Posterior cingulate gyrus (tissue), 11 donors: ENCODE measurements at places on chromosomes 2 and 18.

DNA sequence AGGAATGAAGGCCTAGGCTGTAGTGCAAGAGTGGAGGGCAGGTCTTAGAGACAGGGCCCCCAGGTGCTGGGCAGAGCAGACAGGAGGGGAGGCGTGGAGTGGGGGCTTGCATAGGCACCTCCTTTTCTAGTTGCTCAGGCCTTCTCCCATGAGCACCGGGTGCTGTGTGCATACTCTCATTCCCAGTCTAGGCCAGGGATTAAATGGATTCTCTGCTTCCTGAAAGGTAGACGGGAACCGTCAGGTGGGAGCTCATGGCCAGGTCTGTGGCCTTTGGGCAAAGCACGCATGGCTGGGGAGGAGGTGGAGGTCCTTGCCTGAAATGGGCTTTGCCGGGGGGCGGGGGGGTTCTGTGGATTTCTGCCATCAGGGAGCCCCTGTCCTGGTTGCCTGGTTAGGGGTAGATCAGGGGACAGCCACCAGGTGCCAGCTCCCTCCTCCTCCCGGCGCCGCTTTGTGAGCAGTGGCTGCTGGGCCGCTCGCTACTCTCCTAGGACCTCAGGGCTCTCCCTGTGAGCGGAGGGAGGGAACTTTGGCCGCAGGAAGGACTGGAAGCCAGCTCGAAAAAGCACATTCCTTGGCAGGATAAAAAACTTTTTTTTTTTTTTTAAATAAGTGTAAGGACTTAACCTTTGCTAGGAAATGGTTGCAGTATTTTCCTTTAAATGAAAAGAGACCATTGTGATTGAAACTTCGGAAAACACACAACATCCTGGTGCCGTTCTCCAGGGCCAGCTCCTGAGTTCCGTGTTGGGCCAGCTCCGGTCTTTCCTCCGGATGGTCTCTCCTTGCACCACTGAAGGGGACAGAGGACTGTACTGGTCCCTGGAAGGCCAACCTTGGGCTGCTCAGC lies 82.8 kb upstream of the HAAO start:
- no peak for DNase-seq

DNA sequence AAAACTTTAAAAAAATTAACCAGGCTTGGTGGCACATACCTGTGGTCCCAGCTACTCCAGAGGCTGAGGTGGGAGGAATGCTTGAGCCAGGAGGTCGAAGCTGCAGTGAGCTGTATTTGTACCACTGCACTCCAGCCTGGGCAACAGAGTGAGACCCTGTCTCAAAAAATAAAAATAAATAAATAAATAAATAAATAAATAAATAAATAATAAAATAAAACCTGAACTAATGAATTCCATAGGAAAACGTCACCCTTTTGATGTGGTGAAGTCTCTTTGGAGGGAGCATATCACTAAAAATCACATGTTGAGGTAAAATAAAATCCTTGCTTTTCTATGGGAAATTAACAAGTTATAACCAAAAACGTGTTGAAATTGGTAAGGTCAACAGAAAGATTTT lies 29.6 kb upstream of the ITGAV start:
- no peak for DNase-seq

GRCh38 chr2:74843899-74844298 lies 10.0 kb downstream of the HK2 start:
- no peak for DNase-seq

DNA sequence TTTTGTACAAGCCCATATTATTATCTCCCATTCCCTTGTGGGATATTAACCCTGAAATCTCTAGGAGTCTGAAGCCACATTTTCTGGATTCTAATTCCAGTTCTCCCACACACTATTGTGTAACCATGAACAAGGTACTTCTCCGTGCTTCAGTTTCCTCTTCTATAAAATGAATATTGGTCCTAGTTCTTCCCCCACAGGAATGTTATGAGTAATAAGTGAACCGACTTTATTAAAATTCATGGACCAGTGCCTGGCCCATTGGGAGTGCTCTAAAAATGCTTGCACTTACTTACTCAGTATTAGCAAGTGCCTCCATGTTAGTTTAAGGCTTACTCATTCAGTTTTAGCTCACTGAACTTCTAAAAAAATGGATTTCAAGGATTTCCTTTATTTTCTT lies 1.4 kb upstream of the ACMSD start:
- DNase-seq, result no peak

DNA sequence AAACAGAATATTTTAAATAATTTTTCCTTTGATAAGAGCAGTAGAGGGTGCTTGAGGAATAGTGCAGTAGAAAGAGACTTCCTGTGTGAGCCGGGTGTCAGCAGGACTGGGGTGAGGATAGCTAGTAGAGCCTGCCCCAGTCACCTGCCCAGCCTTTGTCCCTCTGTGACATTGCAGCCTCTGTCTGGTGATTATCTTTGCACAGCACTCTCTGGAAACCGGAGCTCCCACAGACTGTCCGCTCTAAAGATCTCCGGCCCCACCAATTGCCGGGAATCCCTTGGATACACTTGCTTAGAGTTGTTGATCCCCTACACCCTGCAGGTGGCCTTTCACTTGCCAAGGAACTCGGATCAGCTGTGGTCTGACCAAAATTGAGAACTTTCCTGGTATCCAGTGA lies 1081.3 kb upstream of the TMEFF2 start:
- no peak for DNase-seq

DNA sequence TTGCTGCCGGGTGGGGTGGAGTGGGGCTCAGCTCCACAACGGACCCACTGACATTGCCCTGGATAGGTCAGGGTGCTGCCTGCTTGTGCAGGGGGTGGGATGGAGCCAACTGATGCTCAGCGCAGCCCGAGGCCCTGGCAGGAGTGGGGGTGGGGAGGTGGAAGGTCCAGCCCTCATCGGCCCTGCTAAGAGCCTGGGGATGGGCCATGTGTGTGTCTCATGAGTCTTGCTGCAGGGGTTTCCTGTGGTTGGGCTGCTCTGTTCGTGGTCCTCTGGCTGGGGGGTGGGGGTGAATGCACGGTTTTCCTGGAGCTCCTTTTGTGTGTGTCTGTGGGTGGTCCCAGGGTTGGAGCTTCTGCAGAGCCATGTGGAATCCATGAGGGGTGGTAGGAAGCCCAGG lies 39.4 kb upstream of the GALR1 start:
- DNase-seq, result no peak

DNA sequence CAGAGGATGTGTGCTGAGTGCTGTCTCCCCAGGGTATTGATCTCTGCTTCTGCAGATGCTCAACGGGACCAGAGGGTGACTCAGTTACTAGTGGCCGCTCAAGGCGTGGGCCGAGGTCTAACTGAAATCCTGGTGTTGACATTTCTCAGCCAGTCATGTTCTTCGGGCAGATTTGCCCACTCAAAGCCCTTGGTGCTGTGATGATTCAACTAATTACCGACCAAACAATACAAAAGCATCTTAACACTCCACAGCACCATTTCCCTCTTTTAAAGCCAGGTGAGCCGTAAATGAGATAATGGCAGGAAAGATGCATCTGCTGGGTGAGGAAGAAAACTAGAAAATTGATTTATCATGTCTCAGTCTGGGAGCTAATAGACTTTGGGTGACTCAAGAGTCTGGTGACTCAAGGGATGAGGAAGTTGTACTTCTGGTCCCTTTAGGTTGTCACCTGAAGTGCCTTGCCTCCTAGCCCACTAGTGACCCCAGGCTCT lies 32.7 kb upstream of the PRLH start:
- no peak for DNase-seq

GRCh38 chr2:85318222-85319074 lies 9.3 kb downstream of the TGOLN2 start:
- no peak for DNase-seq

DNA sequence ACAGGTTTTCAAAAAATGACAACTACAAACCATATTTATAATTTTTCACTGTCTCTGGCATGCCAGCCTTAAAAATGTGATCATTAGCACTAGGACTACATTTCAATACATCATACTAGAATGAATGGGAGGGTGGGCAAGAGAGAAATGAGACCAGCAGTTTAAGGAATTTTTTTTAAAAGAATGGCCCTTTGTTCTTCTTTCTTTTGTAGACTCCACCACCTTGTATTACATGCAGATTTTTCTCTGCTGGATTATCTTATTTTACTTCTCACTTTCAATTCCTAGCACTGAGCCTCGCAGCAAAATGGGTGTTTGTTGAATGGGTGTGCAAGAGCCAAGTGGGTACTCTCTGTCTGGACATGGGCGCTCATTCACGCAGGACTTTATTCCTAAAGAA lies 39.9 kb downstream of the FRZB start:
- DNase-seq, result no peak

- DNase-seq, result no peak
Observed at GRCh38 chr2:61771904-61772845, 81.7 kb downstream of the FAM161A start.

DNA sequence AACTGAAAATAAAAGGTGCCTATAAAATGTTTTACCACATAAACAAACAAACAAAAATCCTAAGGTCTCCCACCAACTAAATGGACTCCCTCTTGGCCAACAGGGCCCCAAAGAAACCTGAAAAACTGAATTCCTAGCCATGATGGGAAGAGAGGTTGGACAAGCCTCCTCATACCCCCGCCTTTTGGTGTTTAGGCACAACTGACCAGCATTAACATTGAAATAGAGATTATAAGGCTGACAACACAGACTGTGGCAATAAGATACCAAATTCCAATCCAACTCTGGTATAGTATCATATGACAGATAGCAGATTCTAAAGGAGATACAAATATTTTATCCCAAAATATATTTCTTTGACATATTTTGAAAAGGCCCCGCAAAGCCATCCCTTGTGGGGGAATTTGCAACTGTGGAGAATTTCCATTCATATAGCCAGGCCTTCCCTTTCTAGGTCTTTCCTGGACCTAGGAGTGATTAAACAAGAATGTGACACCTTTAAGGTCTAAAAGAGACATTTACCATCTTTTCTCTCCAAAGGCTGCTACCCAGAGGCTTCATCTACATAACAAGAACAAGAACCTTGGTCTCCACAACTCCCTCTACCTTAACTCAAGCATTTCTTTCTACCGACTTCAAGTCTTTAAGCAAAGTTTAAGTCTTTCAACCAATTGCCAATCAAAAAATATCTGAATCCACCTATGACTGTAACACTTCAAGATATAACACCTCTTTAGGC lies 80.0 kb downstream of the CHN1 start:
- no peak for DNase-seq

DNA sequence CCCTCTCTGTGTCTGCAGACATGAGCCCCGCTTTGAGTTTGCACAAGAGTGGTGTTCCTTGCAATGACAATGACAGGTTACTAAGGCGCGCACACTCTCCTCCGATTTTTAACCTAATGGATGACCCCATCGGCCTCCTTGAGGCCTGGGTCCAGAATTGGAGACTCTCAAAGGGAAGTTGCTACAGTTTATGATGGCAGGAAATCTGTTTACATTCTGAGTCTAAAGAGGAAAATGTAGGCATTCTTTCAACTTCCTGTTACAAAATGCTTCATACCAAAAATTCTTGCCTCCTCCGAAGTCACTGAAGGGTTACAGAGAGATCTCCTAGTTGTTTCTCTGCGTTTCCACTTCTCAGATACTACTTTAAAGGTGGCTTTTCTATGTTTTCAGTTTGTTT lies 225.3 kb upstream of the AGAP1 start:
- no peak for DNase-seq

DNA sequence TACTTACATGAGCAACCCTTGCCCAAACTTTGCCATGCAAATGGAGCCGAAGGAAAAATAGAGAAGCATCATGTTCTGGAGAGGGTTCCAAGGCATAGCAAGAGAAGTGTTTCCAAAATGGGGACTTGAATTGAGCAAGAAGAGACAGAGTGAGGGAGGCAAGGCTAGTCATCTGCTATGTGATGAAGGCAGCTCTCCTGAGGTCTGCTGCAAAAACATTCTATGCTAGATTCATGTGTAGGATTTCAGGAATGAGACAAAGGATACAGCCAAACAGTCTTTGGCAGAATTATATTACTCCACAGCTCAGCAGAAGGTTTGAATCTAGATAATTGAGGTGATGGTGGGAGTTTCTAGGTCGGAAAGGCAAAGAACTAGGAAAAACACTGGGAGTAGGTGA lies 24.1 kb upstream of the MRPL19 start:
- no peak for DNase-seq

- DNase-seq, result no peak
Observed at GRCh38 chr2:62217970-62218369, 22.1 kb downstream of the B3GNT2 start.

DNA sequence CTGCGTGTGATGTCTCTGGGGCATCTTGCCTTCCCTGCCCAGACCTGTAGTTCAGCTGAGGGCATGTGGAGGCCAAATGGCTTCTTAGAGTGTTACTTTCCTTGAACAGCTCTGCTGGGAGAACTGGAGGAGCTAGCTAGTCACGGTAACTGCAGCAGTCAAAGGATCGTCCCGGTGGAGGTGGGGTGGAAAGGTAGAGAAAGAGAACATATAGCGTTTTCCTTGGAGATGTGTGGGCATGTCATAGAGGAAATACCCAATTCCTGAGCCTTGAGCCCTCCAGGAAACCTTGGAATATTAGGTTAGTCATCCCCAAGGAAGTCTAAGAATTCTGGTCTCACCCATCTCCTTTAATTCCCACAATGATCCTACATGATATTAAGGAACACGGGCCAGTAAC lies 33.5 kb upstream of the IL37 start:
- DNase-seq, result no peak

GRCh38 chr18:12726774-12727550 lies 24.1 kb downstream of the PSMG2 start:
- peak; percentile 47 for DNase-seq

GRCh38 chr2:197322724-197323720 lies 12.4 kb upstream of the ANKRD44 start:
- no peak for DNase-seq

DNA sequence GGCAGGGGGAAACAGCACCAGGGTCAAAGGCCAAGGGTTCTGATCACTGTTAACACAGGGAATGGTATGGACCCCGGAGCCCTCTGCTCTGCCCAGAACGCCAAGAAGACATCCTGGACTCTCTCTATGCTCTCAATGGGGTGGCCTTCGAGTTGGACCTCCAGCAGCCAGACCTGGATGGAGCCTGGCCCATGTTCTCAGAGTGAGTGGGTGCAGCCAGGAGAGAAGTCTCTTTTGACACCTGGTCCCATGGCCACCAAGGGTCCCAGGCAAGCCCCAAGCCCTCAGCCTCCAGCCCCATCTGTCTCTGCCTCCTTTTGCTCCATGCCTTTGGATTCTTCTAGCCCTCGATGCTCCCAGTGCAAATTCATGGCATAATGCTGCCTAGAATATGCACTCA lies 4.1 kb downstream of the RUFY4 start:
- no peak for DNase-seq

DNA sequence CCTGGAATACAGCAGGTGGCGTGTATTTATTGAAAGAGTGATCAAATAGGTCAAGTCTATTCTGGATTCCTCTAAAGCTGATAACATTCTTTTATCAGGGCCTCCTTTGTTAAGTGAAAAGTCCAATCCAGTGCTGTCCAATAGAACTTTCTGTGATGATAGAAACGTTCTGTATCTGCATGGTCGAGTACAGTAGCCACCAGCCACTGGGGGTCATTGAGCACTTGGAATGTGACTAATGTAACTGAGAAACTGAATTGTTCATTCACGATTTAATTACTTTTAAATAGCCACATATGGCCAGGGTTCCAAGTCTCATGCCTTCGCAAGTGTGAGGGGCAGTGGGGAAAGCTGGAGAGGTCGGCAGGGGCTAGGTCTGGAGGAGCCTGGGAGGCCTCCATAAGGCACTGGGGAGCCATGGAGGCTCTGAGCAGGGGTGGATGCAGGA lies 20.5 kb downstream of the SH2D6 start:
- no peak for DNase-seq
